ENCODE measurements at places on chromosomes 5 and 9.

DNA sequence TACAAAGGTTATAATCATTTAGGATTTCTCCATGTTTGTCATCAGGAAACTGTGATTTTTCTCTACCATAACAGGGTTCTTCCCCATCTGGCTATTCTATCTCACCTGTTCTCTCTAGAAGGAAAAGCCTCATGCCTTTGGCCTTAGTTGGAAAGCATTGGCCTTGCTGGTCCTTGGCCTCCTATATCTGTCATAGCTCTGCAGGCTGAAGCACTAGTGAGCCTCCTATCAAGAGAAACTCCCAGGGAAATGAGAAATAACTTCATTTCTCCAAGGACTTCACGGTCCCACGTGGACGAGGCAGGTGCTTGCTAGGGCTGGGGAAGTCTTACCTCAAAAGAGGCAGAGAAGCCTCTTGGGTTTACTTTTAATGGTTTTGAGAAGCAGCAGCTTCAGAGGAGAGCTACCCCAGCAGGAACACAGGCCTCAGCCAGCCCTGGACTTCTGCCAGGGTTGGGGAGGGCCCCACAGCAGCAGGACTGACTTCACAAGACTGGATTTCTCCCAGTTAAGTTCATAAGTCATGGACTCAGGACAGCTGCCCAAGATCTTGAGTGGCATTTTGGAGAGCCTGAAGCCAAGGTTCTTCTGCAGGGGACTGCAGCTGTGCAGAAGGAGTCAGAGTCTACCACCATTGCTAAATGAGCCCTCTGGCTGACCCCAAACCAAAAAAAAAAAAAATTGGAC is 15.8 kb upstream of the PSAT1 start:
- no peak for DNase-seq

GRCh38 chr9:95940265-95940664 is 64.8 kb downstream of the ERCC6L2 start:
- no peak for DNase-seq

DNA sequence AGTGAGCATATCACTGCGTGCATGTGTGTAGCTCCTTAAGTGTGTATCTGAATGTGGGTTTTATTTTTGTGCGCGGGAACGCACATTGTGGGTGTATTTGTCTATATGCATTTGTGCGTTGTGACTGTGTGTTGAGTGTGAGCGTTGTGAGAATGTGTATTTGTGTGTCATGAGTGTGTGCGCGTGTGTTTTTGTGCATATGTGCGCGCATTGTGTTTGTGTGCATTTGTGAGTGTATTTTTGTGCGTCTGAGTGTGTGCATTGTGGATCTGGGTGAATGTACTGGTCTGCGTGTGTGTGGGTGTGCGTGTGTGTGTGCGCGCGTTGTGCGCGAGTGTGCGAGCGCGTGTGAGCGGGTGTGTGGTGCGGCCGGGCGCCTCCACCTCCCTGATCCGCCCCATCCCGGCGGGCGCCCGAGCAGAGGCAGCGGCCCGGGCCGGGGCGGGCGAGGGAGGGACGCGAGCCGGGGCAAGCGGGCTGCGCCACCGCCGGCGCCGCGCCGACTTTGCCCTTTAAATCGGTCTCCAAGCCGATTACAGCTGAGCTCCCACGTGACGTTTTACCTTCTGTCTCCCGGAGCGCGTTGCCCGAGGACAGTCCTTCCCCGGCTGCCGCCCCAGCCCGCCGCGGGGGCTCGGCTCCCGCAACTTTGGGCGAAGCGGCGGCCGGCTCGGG is at the start of gene RASGRF2:
Gene RASGRF2, plus strand, starts transcription at position 596 of the 675 bp plus-strand sequence. CDS start 376 bp downstream, outside the sequence.
- DNase-seq = no peak

GRCh38 chr9:93365427-93366118 is 85.9 kb upstream of the FAM120A start:
- DNase-seq = peak; percentile 73

GRCh38 chr5:146446861-146447733 is at the start of gene TCERG1:
Gene TCERG1, plus strand, starts transcription at chr5:146447333. Its CDS starts 17 bp downstream, at chr5:146447350.
- DNase-seq = peak; percentile 99

DNA sequence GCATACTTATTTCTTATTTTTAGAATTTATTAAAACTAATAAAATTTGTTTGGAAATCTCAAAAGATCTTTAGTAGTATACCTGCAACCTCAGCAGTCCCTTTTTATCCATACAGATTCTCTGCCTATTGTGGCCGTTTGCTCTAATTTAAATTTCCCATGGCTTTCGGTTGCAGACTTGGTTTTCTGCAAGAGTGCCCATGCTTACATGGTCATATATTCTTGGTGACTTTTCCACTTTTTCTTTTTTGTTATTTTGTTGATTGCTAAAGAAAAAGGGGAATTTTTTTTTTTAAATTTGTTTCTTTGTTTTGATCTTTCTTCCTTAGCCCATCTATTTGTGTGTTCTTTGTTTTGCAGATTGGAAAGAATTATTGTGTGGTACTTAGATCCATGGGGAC is 20.6 kb downstream of the ZCCHC7 start:
- DNase-seq = no peak

All from iPS DF 19.7 (cell line).